Mesangial cell (primary cell): ENCODE measurements at places on chromosomes 7 and 10. TPM values are rescaled to one million over a fixed set of nuclear protein-coding genes. Genes with fewer than 3 reads are reported as not detected.

Gene LIPM
- not detected in 2 replicates for total RNA-seq

Gene SAP25
- total RNA-seq, result 0.51 and 2.8 TPM in 2 replicates

Gene SEMA3C
- 72.4 and 161 TPM in 2 replicates for total RNA-seq

Gene AKR1C4
- total RNA-seq, result not detected in 2 replicates

Gene FAM20C
- 35.2 and 64.7 TPM in 2 replicates for total RNA-seq

Gene HOXA9
- 87.0 and 98.1 TPM in 2 replicates for total RNA-seq

Gene FAM25C
- not detected in 2 replicates for total RNA-seq

Gene IGF2BP3
- 27.7 and 39.0 TPM in 2 replicates for total RNA-seq

Gene SPDYE2
- total RNA-seq, result not detected in 2 replicates

Gene SRRM3
- total RNA-seq, result 0.13 and 0.16 TPM in 2 replicates

Gene ADRA2A
- under 0.01 TPM in 2 replicates for total RNA-seq

Gene PAX2
- total RNA-seq, result 7.0 and 30.9 TPM in 2 replicates

Gene GIMAP6
- not detected in 2 replicates for total RNA-seq

Gene COBL
- total RNA-seq, result 0.49 and 0.89 TPM in 2 replicates

Gene PILRA
- not detected in 2 replicates for total RNA-seq

Gene VWA2
- total RNA-seq, result 0.13 TPM in 1 of 2 replicates, not detected in the other

Gene STEAP1
- 0.63 and 3.6 TPM in 2 replicates for total RNA-seq

Gene TMEM184A
- total RNA-seq, result 4.1 and 4.4 TPM in 2 replicates

Gene GOLGA7B
- under 0.01 TPM in 2 replicates for total RNA-seq

Gene HOGA1
- total RNA-seq, result 3.1 and 18.4 TPM in 2 replicates

Gene VIPR2
- not detected in 2 replicates for total RNA-seq

Gene DNAH11
- not detected in 2 replicates for total RNA-seq

Gene LIPF
- not detected in 2 replicates for total RNA-seq

Gene STEAP2
- 1.3 and 3.3 TPM in 2 replicates for total RNA-seq

Gene CALML3
- not detected in 2 replicates for total RNA-seq

Gene PLEKHS1
- total RNA-seq, result not detected in 2 replicates

Gene GBX1
- not detected in 2 replicates for total RNA-seq

Gene AKR1C3
- total RNA-seq, result 2.9 and 21.0 TPM in 2 replicates

Gene GNG11
- 16.4 and 22.0 TPM in 2 replicates for total RNA-seq

Gene HKDC1
- total RNA-seq, result 25.1 and 53.5 TPM in 2 replicates

Gene STAG3
- total RNA-seq, result 0.25 and 0.33 TPM in 2 replicates

Gene SMKR1
- 0.13 and 0.33 TPM in 2 replicates for total RNA-seq

Gene IKZF1
- total RNA-seq, result under 0.01 TPM in 1 of 2 replicates, not detected in the other

Gene HOXA10
- 45.8 and 54.5 TPM in 2 replicates for total RNA-seq

Gene LIPN
- total RNA-seq, result not detected in 2 replicates

Gene EPHA1
- total RNA-seq, result 0.33 and 1.6 TPM in 2 replicates

Gene FANK1
- 1.8 and 2.9 TPM in 2 replicates for total RNA-seq

Gene CCDC3
- 0.63 and 0.98 TPM in 2 replicates for total RNA-seq

Gene ADAM8
- 0.81 and 1.9 TPM in 2 replicates for total RNA-seq

Gene ITGA8
- total RNA-seq, result 0.25 TPM in 1 of 2 replicates, not detected in the other

Gene IL6
- total RNA-seq, result 1.8 and 3.5 TPM in 2 replicates

Gene HDAC9
- 10.3 and 13.6 TPM in 2 replicates for total RNA-seq

Gene ASZ1
- total RNA-seq, result not detected in 2 replicates

Gene LGI1
- total RNA-seq, result not detected in 2 replicates

Gene MYOF
- total RNA-seq, result 171 and 235 TPM in 2 replicates

Gene DNAJC2
- 6.5 and 9.3 TPM in 2 replicates for total RNA-seq

Gene PRKAG2
- 23.8 and 26.6 TPM in 2 replicates for total RNA-seq
